Omental fat pad (tissue), 4 donors: ENCODE measurements at places on chromosomes 13 and 19. TPM values are rescaled to one million over a fixed set of nuclear protein-coding genes. Genes with fewer than 3 reads are reported as not detected.

DNA sequence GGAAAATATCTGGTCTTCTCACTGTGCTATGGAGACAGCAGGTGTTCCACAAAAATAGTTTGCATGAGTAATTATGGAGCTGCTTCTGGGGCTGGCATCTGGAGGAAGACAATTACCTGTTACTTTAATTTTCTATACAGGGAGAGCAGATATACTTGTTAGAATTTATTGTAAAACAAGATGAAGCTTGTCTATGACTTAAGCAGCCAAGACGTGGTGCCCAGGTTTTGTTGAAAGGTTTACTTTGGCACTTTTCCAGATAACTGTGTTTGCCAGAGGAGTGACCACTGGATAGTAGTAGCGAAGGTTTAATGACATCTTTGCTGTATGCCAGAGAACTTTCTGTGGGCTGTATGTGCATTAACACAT is 134.5 kb upstream of the KL start:
- no peak for DNase-seq

DNA sequence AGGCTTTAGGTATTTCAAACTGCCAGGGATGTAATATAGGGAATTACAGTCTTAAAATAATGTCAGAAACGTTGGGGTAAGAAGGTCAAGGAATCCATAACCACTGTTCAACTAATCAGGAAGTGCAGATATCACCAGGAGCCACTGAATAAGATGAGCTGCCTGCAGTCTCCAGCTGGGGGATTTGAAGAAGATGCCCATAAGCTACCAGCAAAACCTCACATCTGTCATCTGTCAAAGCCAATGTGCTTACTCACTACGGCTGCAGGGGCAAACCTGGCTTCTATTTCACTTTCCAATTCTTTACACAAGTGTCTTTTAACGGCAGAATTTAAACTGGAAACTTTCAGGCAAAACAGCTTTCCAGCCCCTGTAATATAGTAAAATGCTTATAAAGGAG is 1410.1 kb upstream of the ATXN8OS start:
- no peak for DNase-seq

Gene ZNF540
- total RNA-seq = 1.2 TPM

GRCh38 chr13:90883592-90883991 is 463.9 kb upstream of the MIR17HG start:
- no peak for DNase-seq

Gene BST2
- total RNA-seq = 152 TPM

DNA sequence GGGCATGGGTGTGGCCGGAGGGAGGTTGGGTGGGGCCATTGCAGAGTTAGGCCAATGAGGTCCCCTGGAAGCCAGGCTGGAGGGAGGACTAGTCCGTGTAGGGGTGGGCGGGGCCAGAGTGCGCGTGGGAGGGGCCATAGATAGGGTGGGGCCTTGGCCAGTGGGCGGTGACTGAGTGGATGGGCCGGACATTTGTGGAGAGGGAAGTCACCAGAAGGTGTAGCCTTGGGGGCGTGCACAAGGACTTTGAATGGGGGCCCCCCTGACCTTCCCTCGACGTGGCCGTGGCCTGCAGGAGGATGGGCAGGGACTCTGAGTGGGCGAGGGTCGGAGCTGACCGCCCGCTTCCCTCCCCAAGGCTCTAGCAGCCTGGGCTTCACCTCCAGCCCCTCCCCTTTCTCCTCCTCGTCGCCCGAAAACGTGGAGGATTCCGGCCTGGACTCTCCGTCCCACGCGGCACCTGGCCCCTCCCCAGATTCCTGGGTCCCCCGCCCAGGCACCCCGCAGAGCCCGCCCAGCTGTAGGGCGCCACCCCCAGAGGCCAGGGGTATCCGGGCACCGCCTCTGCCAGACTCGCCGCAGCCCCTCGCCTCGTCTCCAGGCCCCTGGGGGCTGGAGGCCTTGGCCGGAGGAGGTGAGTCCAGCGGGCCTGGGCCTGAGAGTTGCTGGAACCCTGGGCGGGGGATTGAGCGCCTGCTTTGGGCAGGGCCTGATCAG is 16.5 kb upstream of the B3GNT3 start:
- peak; percentile 35 for DNase-seq

DNA sequence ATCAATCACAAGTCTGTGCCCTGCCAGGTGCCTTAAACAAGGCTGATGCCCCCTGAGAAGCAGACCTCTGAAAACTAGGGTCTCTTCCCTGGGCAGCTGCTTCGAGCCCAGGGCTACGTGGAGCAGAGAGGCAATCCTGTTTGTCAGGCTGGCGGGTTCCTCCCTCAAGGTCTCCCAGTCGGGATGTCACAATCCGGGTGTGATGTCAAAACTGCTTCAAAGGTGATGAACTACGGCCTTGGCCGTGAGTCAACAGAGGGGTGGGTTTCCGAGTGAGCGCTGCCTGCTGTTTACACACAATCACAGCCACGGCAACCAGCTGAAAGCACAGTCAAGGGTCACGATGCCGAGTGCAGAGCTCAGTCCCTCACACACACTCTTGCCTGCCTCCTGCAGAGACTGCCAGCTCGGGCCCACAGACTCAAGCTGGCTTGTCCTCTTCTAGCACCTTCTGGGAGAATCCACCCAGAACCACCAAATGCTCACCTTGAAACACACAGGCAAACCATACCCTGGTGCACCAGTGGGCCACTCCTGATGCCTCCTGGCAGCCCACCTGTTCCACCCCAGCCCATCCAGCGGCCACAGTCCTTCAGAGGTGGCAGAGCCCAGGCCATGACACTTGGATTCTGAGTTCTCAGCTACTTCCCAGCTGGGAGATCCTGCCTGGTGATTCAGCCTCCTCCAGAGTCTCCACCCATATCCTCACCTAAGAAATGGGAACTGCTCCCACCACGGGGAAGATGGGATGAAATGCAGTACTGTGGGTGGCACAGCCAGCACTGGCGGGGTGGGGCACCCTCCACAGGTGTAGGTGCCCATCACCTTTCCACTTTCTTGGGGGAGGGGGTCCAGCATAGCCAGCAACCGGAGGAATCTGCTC is 6.8 kb downstream of the ELL start:
- peak; percentile 85 for DNase-seq

DNA sequence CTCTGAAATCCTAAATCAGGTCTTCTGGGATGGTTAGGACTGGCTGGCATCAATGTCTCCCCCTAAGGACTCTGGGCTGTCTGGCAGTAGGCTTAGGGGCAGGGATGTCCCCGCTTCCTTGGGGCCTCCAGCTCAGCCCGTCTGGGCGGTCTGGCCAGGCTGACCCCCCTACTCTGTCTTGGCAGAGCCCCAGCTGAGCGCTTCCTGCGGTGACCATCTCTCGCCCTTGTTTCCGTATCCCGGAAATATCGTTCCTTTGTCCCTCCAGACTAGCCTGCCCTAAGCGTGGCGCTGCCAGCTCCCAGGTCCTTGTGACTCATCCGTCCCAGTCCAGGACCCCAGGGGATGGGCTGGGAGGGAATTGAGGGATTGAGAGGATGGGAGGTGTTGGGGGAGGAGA is 11.3 kb downstream of the GTPBP3 start:
- no peak for DNase-seq

GRCh38 chr19:13104848-13105711 is 2.4 kb upstream of the LYL1 start:
- DNase-seq = no peak

DNA sequence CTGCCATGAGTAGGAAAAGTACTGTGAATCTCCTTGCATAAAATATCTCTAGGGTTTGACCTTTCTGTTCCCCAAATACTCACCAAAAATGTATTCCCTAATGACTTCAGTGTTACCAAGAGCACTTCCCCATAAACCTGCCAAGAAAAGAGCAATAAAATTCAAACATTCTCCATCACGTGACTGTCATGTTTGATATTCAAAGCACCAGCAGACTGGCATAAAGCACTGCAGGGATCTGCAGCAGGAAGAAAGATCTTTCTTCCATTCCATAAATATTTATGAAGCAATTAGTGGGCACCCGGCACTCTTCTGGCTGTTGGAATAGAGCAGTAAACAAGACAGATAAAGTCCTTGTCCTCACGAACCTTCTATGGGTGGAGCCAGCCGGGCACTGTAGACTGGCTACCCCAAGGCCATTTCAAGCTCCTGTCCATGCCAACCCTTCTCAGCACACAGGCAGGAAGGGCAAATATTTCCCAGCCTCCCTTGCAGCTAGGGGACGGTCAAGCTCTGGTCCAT is 20.3 kb downstream of the PLA2G4C start:
- DNase-seq = no peak
